Foreskin fibroblast (primary cell): ENCODE measurements at places on chromosomes 3 and 15.
A peak's percentile ranks its signal among the peaks of the same experiment; 100 is the strongest.

DNA sequence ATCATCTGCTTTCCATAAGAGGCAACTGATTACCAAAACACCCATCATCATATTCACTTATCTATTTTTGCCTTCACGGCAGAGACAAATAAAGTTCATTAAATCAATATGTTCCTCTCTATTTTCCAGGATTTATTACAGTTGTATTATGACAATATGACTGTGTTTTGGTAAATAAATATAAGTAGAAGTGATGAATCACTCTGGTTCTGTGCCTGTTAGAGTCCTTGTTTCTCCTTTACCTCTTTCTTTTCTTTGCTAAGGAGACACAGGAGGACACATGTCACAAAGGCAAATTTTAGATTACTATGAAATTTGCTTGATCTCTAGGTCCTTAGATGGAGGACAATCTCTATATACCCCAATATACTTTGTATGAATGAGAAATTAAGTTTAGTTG is 152.6 kb upstream of the PLSCR5 start:
- DNase-seq, result no peak

GRCh38 chr15:92510163-92510882 is 116.6 kb downstream of the ST8SIA2 start:
- no peak for DNase-seq

DNA sequence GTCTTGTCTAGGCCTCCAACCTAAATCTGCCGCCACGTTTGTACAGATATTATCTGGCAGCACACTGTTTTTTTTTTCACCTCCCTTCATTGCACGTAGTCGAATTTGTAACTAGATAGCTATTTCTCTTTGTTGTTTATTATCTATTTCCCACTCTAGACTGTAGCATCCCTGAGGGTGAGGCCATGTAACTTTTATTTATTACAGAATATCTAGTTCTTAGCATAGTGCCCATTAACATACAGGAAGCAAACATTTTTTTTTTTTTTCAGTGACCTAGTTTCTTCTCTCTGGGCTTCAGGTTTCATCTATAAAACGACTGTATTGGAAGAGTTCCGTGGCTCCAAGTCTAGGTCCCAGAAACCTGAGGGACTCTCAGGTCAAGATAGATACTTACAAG is 354.3 kb downstream of the FGF12 start:
- DNase-seq, result no peak

DNA sequence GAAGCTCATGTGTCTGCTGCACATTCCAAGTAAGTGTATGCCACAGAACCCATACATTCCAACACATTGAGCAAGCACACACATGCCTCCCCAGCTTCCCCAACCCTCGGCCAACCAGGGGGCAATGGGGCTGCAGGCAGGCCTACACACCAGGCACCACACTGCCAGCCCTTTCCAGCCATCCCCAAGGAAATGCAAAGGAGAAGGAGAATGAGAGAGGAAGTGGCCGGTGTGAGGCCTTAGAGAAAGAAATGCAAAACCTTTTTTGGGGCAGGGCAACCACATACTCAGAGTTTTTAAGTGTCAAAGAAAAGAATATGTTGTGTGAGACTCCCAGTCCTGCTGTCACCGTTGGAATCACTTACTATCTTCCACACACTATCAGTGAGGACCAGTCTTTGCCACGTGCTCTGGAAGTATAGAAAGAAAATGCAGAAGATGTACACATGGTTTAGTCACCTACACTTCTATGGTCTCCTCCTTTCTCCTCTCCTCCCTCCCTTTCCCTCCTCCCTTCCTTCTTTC is 11.1 kb downstream of the IGF2BP2 start:
- DNase-seq, result peak; percentile 78

DNA sequence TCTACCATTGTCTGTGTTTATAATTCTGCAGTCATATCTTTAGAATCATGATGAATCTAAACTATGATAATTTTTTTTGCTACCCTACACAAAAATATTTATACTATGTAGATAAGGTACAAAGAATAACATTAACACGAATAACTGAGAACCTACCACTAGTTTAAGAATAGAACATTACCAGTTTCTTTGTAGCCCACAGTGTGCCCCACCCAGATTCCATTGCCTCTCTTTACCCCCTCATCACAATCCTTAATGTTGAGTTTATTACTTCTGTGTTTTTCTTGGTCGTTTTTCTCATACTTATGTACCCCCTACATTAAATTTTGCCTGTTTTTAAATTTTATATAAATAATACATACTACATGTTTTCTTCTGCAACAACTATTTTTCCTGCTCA is 140.5 kb downstream of the BBX start:
- DNase-seq, result no peak

GRCh38 chr15:78929536-78930264 is 15.1 kb downstream of the CTSH start:
- no peak for DNase-seq

DNA sequence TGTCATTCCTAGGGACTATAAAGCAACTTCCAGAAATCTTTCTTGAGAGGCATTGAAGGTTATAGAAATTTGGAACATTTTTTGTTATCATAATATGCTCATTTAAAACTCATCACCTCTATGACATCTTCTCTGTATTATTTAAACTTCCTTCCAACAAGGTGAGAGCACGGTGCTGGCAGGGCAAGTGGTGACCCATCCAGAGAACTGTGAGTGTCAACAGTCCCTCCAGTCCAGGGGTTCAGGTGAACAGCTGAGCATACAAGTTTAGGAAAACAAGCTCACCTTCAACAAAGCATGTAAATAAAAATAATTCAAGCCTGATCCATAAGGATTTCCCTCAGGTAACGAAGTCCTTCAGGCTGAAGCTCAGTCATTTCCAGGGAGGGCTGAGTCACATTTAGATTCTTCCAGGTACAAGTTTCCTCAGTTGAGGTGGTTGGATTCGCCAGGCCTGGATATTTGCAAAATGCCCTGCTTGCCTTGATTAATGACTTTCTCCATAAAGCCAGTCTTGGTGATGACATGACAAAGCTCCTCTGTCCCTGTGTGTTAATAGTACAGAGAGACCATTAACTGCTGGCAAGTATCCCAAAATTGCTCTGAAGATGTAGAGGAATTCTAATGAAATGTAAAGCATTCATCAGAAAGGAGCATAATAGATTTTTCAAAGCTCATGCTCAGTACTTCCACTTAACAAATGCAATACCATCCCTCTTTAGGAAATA is 263.6 kb upstream of the GADL1 start:
- no peak for DNase-seq

- peak; percentile 54 for DNase-seq
Measured at GRCh38 chr15:101124731-101125451, 127.0 kb downstream of the CHSY1 start.

DNA sequence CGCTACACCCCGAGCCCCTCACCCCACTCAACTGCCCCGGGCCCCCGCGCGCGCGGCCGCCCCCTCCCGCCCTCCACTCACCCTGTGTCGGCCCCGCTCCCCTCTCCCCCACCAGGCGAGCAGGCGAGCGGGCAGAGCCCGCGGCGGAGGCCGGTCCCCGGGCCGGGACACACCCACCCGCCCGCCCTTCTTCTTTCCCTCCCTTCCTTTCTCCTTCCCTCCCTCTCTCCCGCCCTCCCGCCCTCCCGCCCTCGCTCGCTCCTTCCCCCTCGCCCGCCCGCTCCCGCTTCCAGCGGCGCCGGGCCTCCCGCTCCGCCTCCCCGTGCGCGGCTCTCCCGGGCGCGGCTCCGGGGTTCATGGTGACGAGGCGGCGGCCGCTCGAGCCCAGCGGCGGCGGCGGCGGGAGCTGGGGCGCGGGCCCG is at the start of gene CTDSPL:
Gene CTDSPL (plus strand): TSS at position 261 of the 422 bp plus-strand sequence. CDS start 320 bp downstream, outside the sequence.
- DNase-seq, result peak; percentile 47

DNA sequence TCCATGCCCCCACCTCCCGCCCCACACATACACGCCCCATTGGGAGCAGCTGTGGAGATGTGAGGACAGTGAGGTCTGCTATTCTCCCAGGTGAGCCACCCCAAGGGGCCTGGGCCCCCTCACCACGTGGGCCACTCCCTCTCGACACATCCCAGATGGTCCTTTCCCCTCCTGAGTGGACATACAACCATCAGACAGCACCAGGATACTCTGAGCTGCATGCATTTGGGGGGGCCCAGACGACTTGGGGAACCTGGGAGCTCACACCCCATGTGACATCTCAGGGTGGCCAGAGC is 17.5 kb downstream of the FBLN2 start:
- DNase-seq, result no peak

- no peak for DNase-seq
Measured at GRCh38 chr15:38854506-38854905, 289.9 kb upstream of the RASGRP1 start.

- DNase-seq, result no peak
Measured at GRCh38 chr3:167732313-167733065, 2.2 kb downstream of the PDCD10 start.

DNA sequence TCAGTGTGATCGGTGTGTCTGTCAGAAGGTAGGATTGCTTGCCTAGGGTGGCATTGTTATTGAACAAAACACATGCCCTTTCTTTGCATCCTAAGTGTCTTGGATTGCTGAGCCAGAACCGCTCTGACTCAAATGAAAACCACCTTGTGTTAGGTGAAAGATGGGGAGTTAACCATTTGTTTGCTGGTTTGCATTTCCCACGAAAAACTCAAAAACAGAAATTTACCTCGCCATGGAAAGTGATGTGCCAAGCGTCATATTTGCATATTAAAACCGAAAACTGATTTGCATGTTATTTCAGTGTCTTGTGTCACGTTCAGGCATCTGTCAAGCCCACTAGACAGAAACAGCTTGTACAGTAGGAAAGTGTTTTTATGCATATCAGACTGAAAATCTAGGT is 474.6 kb upstream of the TPRG1 start:
- DNase-seq, result no peak
